ENCODE measurements at places on chromosomes 6 and 20.
A peak's percentile ranks its signal among the peaks of the same experiment; 100 is the strongest.

DNA sequence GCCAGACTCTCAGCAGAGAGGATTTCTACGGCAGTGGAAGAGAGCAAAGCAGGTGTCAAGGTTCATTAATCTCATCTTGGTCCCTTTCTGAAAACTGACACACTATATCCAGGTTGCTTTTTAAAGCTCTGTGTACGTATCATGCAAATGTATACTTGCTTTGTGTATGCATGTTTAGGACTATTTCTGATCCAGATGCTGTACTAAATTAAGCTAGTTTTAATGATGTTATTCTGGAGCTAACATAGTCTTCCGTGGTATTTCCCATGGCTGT lies 59.2 kb upstream of the SNX9 start:
- peak; percentile 56 for DNase-seq

DNA sequence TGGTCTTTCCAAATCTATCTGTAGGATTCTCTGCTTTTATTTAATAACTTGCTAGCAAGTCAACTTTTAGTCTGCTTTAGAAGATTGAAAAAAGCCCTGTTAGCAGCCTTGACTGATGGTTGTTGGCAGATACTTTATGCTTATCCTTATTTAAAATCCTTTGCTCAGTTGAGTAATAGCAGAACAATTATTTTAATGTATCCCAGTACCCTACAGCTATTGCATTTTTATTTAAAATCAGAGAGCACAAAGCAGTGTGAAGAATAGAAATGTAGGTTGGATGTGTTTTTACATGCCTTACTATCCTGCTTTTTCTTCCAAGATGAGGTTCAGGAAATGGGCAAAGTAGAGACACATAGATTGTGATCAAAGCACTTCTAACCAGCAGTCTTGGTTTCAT lies 147.1 kb upstream of the LAMP5 start:
- DNase-seq: no peak

DNA sequence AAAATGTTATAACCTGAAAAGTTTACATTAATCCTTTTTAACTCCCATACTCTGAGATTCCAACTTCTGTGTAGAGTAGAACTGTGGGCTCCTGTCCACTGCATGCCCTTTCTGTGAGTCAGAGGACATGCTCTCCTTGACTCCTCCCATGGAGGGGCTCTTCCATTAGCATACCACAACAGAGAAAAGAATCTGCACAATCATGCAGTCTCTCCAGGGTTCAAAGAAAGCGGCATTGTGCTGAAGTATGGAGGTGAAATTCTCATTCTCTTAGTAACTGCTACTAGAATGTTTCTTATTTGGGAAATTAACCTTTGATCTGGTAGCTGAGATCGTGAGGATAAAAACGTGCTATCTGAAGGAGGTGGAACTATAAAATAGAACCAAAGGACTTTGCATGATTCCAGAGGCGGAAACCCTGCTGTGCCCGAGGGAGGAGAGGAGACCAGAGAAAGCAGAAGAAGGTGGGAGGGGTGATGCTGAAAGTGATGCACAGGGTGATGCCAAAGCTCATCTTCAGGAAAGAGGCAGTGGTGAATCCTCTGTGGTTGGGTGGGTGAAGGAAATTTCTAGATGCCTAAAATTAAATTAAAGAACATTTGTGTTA lies 202.2 kb upstream of the PCSK2 start:
- DNase-seq: peak; percentile 27

- peak; percentile 74 for DNase-seq
These were observed 611 bp downstream of the EPB41L2 start for GRCh38 chr6:131062241-131063027.

DNA sequence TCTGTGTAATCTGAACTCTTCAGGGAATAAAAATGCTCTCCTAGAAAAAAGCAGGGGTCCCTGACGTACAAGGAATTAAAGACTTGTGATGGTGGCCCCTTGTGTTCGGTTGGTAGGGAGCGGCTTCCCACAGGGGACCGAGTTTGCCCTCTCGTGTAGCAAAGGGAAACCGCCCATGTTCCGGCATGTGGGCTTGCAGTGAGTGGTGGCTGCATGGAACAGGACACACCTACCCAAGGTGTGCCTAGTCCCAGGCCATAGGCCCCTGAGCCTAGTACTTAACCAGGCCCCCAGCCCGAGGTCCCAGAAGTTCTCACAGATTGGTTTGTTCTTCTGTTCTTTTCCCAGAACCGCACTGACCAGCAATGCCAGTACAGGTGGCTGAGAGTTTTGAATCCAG lies 15.5 kb downstream of the MYBL2 start:
- DNase-seq: no peak

DNA sequence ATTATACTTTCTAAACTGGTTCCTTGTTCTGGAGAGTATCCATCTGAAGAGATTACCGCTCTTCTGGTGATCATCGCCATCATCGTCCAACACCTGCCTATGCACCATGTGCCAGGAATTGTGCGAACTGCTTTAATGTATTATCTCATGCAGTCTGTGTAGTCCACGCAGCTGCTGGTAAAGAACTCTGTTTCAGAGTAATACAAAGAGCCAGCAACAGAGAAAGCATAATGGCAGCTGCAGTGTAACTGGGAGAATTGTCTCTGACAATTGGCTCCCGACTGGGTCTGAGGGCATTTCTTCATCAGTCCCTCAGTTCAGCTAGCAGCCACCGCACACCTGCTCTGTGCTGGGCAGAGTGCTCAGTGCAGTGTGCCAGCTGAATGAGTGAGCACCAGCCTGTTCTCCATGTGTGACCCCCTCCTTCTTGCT lies 383.4 kb downstream of the GRIK2 start:
- no peak for DNase-seq
